ENCODE measurements at places on chromosomes 5 and 9. TPM values are rescaled to one million over a fixed set of nuclear protein-coding genes. Genes with fewer than 3 reads are reported as not detected.

IFT74 gene
- 20.9 TPM for total RNA-seq

CATSPER3 gene
- 0.12 TPM for total RNA-seq

RNF208 gene
- 0.25 TPM for total RNA-seq

SLC35D2 gene
- total RNA-seq: 24.8 TPM

SURF2 gene
- 19.3 TPM for total RNA-seq

PAPPA gene
- 23.5 TPM for total RNA-seq

CTNNAL1 gene
- 239 TPM for total RNA-seq

BHMT2 gene
- 4.5 TPM for total RNA-seq

SNX24 gene
- total RNA-seq: 32.9 TPM

AK8 gene
- 0.75 TPM for total RNA-seq

PDGFRB gene
- 160 TPM for total RNA-seq

BARHL1 gene
- total RNA-seq: not detected

CSF1R gene
- 0.25 TPM for total RNA-seq

LYSMD3 gene
- 31.5 TPM for total RNA-seq

C9orf72 gene
- total RNA-seq: 11.0 TPM

PCDHB9 gene
- under 0.01 TPM for total RNA-seq

GRXCR2 gene
- total RNA-seq: not detected

CDH9 gene
- not detected for total RNA-seq

TSPAN17 gene
- 40.4 TPM for total RNA-seq

SLC26A2 gene
- 16.5 TPM for total RNA-seq

Data from uterine smooth muscle cell (primary cell).